ENCODE measurements at places on chromosomes 5 and 9.

GRCh38 chr5:98458004-98458403, 315.5 kb upstream of the RGMB start:
- no peak for DNase-seq

DNA sequence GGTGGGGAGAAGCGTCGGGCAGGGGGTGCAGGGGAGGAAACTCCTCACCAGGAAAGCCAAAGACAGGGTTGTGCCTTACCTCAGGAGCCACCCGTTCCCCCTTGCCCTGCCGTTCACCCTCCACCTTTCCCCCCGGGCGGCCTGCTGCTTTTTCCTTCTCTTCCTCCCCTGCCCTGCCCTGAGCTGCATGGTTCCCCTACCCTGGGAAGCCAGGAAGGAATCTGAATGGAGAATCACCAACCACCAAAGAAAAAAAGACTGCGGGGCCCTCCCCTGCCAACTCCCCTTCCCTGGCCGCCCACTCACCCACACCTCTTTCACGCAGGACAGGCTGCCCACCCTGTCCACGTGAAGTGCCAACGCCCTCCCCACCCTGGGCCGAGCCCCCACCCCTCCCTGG, 820 bp upstream of the NFX1 start:
- no peak for DNase-seq

GRCh38 chr5:58327289-58327688, 132.6 kb downstream of the PLK2 start:
- no peak for DNase-seq

GRCh38 chr5:119322312-119322947, 33.4 kb upstream of the TNFAIP8 start:
- no peak for DNase-seq

GRCh38 chr5:31944684-31945445, 229.3 kb downstream of the GOLPH3 start:
- DNase-seq, result no peak

- DNase-seq, result peak; percentile 78
These were observed 10.6 kb upstream of the ANGPTL2 start for GRCh38 chr9:127132921-127133647.

- no peak for DNase-seq
These were observed 49.7 kb upstream of the LHFPL2 start for GRCh38 chr5:78698191-78698791.

All from globus pallidus (tissue), 1 donor.